Inflammatory macrophage treated with lipopolysaccharide for 1 hour (primary cell): ENCODE measurements at places on chromosomes 1 and 21.
A peak's percentile ranks its signal among the peaks of the same experiment; 100 is the strongest.

DNA sequence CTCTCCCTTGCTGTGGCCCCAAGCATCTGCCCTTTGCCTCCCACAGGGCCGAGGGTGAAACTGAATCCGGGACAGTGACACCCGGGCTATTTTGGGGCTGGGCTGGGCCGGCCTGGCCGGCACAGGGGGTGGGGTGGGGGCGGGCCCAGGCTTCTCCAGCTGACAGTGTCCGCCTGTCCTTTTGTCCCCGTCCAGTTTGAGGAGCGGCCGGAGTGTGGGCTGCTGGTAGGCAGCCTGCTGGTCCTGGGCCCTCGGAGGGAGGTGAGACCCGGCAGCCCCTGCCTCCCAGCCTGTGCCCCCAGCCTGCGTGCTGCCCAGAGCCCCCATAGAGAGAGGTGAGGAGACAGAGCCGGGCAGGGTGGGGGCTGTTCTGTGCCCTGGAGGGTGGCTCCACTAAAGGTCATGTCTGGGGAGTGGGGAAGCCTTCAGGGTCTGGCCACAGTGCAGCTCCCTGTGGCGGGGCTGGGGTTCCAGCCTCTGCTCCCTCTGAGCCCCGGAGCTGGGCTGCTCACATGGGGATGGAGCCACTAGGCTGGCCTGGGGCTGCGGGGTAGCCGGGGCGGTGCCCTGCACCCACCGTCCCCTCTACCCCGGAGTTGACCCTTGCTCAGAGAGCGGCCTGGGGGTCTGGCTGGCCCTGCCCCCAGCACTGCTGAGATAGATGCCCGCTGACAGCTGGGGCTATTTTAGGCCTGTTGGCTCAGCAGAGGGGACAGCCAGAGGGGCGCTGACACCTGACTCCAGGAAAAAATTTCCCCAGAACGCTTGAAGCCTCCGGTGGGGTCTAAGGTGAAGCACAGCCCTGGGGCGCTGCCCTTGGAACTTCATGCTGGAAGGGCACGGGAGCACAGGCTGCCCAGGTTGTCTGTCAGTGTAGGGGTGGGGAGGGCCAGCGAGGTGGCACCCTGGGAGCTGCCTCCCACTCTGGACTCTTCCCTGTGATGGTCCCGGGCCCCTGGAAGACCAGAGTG is at the start of gene OBSCN:
Gene OBSCN (plus strand): TSS at position 194 of the 971 bp plus-strand sequence. CDS start 3,740 bp downstream, outside the sequence.
- DNase-seq: no peak

GRCh38 chr1:97758541-97759057 is 162.2 kb downstream of the DPYD start:
- DNase-seq: no peak

DNA sequence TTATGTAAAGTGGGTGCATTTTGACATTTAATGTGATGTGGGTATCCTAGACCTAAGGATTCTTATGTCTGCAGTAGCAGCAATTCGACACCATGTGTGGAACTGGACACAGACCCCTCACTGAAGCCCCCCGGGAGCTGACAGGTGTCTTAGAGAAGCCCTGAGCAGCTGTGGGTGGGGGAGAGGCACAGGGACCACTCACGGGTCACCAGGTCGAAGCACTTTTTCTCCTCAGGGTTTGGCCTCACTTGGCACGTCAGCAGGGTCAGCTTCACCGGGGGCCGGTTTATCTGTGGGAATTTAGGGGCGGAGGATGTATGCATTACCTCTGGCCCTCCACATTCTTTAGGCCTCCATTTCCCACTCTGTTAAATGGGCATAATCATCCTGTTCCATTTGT is 14.0 kb upstream of the TCEA3 start:
- no peak for DNase-seq

DNA sequence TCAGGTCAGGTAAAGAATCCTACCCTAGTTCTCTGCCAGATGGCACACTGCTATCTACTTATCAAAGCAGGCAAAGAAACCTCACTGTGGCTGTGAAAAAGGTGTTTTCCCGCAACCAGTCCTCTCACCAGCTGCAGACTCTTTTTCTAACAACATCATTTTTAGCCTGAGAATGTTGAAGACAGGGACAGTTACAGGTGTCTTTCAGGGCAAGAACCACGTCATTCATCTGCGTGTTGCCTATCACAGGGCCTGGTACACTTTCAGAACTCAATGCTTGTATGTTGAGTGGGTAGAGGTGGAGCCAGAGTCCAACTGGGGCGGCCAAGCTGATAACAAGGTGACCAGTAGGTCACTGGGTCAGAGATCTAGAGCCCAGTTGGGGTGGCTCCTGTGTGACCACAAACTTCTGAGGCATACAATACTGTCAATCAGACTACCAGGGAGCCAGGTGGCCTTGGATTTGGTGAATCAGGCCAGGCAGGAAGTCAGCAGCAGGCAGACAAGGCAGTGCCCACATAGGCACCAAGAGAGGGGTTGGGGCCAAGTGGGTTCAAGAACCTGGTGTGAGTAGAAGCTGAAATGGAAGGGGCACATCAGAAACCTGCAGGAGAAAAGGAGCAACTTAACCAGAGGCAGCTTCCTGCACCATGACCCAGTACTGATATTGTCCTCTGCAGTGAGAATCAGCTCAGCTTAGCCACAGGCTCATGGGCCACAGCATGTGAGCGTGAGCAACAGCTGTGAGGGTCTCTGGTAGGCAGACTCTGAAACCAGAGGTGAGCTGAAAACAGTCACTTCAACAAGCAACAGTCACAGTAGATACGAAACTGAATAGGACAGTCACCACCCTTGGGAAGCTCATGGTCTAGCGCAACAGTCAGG is 123.6 kb downstream of the DTL start:
- no peak for DNase-seq

GRCh38 chr1:29985606-29985945 is 737.8 kb downstream of the MATN1 start:
- no peak for DNase-seq

DNA sequence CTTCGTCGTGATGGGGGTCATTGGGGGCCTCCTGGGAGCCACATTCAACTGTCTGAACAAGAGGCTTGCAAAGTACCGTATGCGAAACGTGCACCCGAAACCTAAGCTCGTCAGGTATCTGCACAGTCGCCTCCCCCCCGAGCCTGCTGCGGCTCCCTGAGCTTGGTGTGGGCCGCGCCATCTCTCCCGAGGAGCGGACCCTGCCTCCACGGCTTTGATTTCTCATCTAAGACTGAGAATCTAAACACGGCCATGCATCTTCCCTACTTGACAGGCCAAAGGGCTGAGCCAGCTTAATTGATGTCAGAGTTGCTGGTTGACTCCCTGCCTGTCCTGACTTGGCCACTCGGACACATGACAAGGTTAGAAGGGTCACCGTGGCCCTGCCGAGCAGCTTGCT is 19.1 kb downstream of the NPPA start:
- no peak for DNase-seq

- DNase-seq: no peak
These were observed 40.9 kb downstream of the PTGFRN start for GRCh38 chr1:116950517-116951199.

GRCh38 chr1:109265741-109266330 is 16.5 kb downstream of the CELSR2 start:
- no peak for DNase-seq

- no peak for DNase-seq
These were observed 48.0 kb downstream of the CAPN8 start for GRCh38 chr1:223617323-223618070.

DNA sequence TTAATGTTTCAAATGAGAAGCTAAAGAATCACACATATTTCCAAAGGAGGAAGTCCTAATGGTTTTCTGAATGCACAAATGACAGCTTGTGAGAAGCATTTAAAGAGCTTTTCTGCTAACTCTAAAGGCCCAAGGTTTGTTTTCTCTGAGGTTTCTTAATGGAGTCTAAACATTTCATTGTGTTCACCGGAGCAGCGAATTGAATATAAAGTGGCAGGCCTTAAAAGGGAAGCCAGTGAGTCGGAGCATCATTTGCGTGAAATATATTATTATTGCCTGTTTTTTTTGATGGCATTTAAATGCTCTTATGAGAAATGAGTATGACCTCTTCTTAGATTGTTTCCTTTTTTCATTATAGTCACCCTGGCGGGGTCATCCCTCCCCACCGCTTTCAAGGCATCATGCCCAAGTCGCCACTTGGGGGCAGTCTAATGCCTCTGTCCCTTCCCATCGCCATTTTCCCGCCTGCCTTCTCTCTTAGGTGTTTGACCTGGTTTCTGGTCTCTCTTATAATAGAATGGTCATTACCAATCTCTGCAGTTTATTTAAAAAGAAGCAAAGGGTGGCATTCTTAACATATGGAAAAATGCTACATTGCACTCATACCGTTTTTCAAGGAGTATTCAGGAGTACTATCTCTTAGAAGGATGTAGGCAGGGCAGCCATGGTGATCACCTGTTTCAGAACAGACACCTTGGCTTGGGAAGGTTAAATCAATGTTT is 25.3 kb upstream of the OVAAL start:
- DNase-seq: peak; percentile 21

DNA sequence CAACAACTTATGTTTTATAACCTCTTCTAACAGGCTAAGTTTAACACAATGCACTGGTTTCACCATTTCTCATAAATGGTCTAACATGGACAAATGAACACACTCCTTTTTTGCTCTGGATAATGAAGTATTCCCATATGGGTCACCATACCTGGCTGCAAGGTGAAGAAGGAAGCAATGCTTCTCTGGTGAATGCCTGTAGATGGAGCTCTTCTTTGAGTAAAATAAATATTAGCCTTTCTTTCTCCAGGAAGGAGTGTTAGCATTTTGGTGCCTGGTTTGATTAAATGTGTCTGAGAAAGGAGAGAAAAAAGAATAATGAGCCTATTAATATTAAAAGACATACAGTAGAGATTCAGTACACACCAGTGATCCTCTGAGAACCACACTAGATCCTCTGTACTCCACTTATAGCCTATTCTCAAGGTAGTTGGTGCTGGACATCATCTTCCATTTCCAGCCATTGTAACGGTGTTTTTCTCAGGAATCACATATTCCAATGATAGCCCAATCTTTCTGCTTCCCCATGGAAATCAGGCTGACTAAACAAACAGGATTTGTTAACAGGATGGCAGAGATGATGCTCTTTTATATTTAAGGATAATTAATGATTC is 17.6 kb downstream of the MTFR1L start:
- no peak for DNase-seq

DNA sequence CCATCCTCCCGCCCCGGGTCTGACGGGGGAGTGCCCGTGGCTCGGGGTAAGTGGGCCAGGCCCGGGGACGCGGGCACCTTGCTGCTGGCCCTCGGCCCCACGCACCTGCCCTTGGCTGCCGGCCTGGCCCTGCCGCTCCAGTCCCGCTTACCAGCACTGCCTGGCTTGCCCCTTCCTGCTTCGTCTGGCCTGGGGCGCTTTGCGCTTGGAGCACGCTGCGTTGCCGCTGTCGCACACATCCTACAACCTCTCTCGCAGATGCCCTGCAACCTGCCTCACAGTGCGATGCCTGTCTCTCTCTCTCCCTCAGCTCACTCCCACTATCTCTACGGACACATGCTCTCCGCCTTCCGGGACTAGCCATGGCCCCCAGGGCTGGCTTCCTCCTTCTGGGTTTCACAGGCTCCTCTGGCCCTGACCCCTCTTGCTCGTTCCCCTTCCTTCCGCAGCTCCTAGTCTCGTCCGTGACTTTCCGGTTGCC is 9.7 kb downstream of the MYOG start:
- DNase-seq: peak; percentile 53

DNA sequence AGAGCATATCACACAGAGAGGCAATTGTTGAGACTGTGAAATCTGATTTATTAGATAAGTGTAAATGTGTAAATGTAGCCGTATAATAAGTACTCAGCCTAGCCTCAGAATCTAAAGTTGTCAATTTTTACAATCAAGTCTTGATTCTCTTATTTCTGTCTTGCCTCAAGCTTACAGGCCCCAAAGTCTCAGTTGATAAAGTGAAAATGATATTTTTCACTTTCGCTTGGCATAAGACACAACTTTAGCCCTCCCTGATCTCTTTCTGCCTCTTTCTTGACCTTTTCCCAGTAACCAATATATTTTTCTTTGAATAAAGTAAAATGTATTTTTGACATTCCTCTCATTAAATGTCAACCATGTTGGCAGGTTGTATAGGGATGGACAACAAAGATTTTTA is 10.7 kb downstream of the CD5L start:
- no peak for DNase-seq

GRCh38 chr1:64892576-64893573 is 73.5 kb downstream of the JAK1 start:
- no peak for DNase-seq

DNA sequence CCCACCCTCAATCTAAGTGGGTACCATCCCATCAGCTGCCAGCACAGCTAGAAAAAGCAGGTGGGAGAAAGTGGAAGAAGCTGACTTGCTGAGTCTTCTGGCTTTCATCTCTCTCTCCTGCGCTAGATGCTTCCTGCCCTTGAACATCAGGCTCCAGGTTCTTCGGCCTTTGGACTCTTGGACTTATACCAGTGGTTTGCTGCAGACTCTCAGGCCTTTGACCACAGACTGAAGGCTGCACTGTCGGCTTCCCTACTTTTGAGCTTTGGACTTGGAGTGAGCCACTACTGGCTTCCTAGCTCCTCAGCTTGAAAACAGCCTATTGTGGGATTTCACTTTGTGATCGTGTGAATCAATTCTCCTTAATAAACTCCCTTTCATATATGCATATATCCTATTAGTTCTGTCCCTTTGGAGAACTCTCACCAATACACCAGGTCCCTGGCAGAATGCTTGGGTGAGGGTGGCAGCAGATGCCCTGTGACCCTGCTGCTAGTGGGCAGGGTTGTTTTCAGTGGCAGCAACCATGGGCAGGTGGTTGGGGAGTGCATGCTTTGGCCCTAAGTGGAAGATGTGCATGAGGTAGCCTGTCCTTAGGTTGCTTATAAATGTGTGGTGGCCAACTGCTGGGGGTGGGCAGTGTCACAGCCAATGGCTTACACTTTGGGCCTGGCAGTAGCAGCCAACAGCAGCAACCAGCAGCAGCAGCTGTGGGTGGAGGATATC is 10.8 kb upstream of the ADAM30 start:
- no peak for DNase-seq

- DNase-seq: no peak
These were observed 93.5 kb downstream of the C1orf94 start for GRCh38 chr1:34270181-34270580.

GRCh38 chr1:93411000-93411399 is 36.9 kb upstream of the FNBP1L start:
- no peak for DNase-seq

DNA sequence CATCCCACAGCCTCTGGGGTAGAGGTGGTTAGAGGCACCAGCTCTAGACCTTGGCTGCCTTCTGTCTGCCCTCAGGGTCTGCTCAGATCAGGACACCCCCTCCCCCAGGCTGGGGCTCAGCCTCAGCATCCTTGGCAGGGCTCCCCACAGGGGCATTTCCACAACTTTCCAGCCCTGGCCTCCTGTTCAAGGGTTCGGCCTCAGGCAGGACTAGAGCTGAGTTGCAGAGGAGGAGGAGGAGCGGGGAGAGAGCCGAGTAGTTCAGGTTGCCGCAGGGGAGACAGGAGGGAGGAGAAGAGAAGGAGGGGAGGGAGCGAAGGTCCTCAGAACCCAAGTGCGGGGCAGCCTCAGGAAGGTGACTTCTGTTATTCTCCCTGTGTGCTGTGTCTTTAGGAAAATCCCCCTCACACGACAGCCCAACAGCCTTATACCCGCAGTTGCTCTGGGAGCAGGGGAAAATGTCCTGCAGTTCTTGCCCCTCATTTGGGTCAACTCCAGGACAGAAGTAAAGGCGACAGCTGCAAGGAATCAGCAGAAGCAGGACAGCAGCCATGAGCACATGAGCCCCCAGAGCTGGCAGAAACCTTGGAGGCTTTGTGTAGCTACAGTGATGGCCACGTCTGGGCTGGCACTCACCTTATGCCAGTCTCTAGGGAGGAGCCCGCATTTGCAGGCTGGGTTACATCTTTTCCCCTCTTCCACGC is 46.5 kb upstream of the TENT5B start:
- DNase-seq: no peak
